ACHN (cell line): ENCODE measurements at places on chromosomes 12 and 14.
A peak's percentile ranks its signal among the peaks of the same experiment; 100 is the strongest.

- peak; percentile 37 for DNase-seq
Observed at GRCh38 chr12:27711317-27711682, 668 bp downstream of the MRPS35 start.

DNA sequence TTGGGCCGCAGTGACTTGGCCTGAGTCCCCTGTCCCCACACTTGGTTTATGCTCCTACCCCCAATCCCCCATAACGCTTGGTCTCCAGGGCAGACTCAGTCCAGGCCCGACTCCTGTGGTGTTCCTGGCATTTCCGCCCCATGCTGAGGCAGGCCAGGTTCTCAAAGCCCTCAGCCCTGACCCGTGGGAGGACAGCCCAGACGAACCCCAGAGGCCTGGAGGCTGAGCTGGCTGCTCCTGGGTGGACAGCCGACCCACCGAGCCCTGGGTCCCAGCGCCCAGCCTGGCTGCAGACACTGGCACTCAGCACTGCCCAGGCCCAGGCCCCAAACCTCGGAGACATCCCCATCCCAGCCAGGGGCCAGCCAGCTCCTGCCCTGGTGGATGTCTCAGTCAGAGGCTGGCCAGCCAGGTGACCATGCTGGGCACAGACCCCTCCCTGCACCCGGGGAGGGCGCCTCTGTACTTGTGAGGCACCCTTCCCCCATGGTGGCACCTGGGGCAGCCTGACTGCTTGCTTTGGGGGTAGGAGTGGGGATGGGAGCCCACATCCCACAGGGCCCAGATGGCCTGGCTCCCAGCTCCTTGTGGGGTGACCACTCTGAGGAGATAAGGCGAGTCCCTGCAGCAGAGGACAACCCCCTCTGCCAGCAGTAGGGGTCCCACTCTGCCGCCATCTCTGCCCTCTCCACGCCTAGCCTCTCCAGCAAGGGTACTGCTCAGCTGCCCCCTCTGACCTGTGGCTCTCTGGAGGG, 1.4 kb downstream of the PLD4 start:
- no peak for DNase-seq

- DNase-seq: no peak
Observed at GRCh38 chr14:105187116-105187515, 6.0 kb upstream of the NUDT14 start.

- DNase-seq: peak; percentile 81
Observed at GRCh38 chr12:32365473-32366064, 33.8 kb upstream of the FGD4 start.

GRCh38 chr12:119354172-119354571, 19.6 kb downstream of the CCDC60 start:
- no peak for DNase-seq

DNA sequence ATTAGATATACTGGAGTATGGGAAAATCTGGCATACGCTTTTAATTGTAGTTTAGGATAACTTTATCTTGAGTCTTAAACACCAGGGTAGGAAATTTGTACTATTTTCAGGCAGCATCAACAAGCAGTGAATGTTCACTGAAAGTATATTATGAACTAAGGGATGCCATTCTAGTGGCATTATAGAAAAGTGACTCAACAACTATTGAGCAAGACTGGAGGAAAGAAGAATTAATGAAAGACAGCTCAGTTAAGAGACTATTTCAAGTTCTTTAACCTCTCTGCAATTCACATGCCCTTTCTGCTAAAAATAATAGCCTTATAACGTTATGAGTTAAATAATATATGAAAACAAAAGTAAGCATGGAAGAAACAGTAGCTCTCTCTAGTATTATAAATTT, 343.1 kb downstream of the FSCB start:
- no peak for DNase-seq

- no peak for DNase-seq
Observed at GRCh38 chr14:53304726-53305381, 151.7 kb upstream of the DDHD1 start.

DNA sequence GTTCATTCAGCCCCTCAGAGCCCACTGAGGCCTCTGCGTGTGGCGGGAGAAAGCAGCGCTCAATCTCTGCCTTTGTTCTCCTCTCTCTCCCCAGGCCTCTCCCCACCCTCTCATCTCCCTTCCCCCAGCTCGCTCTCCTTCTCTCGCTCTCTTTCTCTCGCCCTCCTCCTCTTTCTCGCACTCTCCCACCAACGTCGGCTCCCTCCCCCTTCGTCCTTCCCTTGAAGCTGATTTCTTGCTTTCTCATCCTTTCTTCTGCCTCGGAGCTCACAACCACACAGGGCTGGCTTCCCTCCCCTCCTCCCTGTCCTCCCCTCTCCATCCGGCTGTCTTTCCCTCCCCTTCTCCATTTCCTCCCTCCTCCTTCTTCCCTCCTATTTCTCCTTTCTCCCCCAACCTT, 96.4 kb downstream of the LRRC74A start:
- DNase-seq: no peak

- peak; percentile 65 for DNase-seq
Observed at GRCh38 chr14:46063872-46064271, 587.7 kb downstream of the RPL10L start.

DNA sequence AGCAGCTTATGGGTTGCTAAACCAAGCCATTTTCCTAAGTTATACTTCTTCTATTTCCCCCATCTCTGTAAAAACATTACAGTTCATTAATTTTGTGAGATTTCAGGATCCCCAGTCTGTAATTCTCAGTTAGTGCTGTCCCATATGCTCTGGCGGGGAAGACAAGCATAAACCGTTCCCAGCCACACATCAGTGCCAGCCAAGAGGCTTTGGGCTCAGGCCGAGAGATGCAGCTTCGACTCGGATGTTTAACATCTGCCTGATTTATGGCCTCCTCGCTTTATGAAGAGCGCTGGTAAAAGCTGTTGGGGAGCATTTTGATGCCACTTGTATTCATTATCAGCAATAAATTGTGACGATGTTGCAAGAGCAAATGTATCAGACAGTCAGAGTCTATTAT, 349.1 kb upstream of the CCDC196 start:
- DNase-seq: no peak

GRCh38 chr12:52523824-52524223, 3.6 kb upstream of the KRT5 start:
- DNase-seq: no peak

DNA sequence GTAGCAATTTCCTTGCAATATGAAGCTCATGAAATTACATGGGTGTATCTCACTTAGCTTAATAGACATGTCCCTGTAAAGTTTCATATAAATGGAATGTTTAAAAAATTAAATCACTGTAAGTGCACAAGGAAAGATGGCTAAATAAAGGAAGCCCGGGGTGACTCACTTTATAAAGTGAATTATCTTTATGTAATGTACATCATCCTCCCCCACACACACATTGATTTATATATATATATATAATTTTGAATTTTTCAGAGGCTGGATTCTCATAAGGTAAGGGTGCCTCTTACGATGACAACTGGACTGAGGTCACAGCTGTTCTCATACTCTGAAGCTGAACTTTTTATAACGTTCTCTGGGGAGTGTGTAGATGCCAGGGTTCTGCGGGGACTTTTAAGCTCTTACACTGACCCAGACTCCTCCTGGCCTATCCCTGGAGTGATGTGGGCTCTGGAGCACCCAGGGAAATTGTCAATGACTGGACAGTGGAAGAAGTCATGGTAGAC, 108.7 kb upstream of the HIF1A start:
- DNase-seq: no peak

DNA sequence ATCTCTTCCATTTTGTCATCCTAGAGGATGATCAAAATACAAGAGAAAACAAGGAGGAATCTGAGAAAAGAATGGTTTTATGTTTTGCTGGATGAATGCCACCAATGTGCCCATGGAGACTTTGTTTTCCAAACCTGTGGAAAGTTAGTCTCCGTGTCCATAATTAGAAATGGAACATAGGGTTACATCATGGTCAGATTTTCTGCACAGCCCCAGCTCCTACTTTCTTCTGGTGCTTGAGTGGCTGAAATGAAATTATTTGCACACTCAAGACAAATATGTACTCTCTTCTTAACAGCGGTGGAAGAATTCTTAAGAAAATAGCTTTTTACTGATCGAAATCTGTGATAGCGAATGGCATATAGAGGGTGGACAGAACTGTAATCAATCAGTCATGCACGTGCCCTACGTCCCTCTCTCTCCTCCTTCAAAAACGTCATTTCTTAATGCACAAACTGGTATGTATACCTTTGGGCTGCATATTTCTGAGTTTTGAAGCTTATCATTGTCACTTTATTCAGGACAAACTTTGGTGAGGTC, 825.2 kb downstream of the AACS start:
- no peak for DNase-seq

DNA sequence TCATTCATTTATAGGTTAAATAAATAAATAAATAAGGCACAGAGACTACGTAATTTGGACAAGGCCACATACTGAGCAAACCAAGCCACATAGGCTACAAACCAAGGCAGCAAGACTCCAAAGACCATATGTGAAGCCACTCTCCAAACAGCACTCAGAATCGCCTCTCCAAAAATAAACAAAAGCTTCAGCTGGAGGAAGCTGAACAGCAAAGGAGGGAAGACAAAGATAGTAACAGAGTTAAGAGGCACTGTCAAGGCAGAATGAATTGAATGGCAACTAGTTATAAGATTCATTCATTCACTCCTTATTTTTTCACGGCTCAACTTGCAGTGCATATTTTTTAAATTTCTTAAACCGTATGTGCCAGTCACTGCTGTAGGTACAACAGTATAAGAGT, 200.5 kb upstream of the GRIP1 start:
- no peak for DNase-seq

GRCh38 chr14:87805315-87805723, 187.7 kb downstream of the GALC start:
- peak; percentile 45 for DNase-seq

GRCh38 chr14:104554608-104555429, 24.7 kb upstream of the C14orf180 start:
- no peak for DNase-seq

DNA sequence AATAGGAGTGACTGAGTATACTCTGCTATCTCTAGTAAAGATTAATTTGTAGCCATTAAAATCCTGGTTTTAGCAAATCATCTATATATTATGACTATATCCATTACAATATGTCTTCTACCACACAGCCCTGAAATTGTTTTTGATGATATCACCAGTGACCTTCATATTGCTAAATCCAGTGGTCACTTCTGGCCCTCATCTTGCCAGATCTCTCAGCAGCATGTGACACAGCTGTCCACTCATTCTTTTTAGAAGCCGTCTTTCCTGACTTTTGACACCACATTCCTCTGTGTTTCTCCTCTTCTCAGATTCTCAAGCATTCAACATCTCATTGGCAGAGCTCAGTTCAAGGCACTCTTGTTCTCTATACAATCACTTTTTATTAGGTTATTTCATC, 54.9 kb downstream of the CPNE8 start:
- no peak for DNase-seq

DNA sequence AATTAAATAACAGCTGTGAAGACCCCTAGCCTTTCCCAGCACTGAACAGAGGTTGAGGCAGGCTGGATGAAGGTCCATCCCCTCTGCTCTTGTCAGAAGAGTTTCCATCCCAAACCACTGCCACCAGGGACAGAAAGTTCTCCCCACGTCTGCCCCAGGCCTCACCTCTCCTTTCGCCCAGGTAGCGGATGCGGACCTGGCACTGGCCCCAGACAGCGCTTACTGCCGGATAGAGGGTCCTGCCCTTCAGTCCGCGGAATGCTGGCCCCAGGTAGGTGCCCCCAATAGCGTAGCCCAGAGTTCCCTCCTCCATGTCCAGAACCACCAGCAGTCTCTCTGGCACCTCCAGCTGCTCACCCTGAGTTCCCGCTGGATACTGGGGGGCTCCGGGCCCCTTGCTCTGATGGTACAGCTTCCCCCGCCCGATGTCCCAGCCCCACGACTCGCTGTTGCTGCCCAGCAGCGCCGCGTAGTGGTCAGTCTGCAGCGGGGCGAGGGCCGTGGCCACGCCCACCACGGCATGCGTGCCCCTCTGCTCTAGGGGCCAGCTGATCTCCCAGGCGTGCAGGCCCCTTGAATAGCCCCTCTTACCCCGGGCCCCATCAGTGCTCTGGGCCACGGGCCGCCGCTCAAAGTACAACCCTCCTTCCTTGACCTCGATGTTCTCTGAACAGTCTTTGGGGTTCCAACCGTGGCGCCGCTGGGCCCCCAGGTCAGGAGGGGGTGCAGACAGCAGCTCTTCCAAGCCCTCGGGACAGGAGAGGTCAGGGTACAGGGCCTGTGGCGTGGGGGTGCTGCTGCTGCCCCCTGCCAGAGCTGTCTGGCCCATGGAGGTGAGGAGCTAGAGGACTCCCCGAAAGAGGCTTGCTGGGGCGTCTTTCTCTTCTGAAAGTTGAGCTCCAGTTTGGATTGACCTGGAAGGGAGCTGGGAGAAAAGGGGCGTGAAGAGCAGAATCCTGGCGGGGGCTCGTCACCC, 742 bp downstream of the SPSB2 start:
- peak; percentile 88 for DNase-seq

GRCh38 chr14:81273961-81274575, 53.3 kb upstream of the GTF2A1 start:
- DNase-seq: no peak

GRCh38 chr12:72865921-72866320, 593.8 kb downstream of the TRHDE start:
- no peak for DNase-seq

GRCh38 chr14:61145903-61146481, 135.1 kb downstream of the TMEM30B start:
- no peak for DNase-seq

DNA sequence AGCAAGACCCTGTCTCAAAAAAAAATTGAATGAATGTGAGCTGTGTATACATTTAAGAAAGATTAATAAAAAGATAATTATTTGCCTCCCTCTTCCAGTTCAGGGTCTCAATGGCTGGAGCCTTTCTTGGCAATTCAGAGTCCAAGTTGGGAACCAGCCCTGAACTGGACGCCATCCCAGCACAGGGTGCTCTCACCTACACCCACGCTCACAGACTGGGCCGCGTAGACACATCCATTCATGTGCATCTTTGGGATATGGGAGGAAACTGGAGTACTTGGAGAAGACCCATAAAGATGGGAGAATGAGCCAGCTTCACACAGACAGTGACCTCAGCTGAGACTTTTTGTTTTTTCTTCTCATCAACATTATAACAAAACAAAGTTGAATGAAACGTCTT, 6.5 kb downstream of the MAPK1IP1L start:
- no peak for DNase-seq

DNA sequence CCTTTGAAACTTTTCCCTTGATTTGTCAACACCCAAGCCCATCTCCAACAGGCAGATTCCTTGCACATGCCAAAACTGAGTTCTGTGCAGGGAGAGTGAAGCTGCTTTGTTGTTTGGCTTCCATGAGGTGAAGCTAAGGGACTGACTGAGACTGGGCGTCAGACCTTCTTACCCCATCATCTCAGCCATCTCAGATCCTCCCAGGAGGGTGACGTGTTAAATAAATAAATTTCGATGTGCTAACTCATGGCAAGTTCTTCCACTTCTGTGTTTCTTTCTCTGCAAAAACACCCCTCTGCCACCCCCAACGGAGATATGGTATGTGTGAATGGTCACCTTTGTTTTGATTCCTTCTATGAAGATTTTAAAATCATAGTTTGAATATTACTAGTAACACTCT, 17.8 kb downstream of the UTP20 start:
- DNase-seq: no peak

- no peak for DNase-seq
Observed at GRCh38 chr12:58961906-58962305, 41.6 kb upstream of the LRIG3 start.

DNA sequence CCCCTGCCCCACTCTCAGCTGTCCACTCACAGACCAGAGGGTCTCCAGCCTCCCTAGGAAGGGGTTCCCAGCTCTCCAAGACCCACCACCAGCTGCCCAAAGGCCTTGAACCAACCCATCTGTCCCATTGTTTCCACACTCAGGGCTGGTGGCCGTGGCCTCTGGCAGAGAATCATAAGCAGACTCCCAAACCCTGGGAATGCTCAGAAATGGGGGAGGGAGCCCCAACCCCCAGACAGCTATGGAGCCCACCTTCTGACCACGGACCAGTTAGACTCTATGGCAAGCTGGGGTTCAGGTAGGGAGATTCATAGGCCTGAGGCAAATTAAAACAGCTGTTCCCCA, 280.0 kb downstream of the DPF3 start:
- DNase-seq: no peak
